ENCODE measurements at places on chromosomes 7 and 10.

GRCh38 chr7:8418629-8419245, 14.7 kb upstream of the NXPH1 start:
- DNase-seq = no peak

DNA sequence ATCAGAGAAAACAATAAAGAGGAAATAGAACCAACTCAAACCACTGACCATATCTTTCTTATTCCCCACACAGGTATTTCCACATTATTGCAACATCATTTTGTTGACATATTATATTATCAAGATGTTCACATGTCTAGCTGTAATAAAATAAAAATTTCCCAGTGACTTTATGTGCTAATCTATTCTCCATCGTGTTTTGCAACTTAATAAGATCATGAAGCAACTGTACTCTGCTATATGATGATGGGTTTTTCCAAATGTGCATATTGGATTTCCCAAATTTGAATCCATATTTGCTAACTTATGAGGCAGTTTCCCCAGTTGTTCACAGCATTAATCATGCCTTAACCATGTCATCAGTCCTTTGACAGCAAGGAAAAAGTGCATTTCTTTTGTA, 127.8 kb downstream of the ITGB8 start:
- no peak for DNase-seq

DNA sequence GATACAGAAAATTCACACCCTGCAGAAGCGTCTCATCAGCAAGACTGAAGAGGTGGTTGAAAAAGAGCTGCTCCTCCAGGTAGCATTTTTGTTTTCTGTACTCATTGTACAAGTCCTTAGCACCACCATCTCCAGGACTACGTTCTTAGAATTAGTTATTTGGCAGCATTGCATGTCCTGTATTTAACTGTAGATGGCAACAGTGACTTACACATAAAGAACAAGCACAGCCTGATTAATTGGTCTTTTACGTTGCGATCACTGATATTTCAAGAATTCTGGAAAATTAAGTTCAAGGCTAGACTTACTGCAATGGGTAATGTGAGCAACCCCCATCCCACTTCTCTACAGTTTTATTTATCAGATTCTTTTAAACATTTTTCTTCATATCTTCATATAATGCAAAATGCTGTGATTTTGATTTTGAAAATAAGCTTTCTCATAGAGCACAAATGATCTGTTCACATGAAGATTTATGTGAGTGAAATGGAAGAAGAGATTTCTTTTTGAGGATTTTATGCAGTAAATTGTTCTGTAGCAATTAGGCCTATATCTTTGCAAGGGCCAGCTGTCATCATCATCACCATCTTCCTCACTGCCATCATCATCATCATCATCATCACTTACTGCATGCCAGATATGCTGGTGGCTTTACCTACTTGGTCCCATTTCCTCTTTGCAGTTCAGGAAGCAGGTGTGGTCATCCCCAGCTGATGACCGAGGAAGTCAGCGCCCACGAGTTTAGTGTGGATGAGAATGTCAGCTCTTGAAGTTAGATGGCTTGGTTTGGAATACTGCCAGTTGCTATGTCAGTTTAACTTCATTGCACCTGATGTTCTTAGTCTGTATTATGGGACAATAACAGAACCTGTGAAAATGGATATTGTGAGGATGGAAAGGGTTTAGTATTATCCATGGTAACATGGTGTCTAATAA, 53.4 kb downstream of the CFAP58 start:
- no peak for DNase-seq

DNA sequence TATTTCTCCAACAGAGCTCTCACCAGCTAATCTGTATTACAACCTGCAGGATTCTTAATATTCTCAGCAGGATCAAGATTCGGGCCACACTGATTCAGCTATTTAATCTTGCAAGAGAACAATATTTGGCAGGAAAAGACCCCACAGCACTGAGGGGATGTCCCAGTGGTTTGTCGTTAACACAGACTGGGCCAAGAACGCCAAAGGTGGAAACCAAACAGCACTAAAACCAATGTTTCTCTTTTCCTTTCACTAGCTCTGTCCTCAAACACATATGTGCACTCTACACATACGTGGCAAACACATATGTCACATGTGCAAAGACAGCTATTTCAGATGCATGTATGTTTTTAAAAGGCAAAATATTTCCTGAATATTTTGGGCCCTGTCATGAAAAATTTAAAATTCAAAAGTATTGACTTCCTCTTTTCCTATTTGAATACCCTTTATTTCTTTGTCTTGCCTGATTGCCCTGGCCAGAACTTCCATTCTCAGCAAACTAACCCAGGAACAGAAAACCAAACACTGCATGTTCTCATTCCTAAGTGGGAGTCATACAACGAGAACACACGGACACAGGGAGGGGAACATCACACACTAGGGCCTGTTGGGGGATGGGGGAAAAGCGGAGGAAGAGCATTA, 51.7 kb upstream of the NEBL start:
- DNase-seq = no peak

DNA sequence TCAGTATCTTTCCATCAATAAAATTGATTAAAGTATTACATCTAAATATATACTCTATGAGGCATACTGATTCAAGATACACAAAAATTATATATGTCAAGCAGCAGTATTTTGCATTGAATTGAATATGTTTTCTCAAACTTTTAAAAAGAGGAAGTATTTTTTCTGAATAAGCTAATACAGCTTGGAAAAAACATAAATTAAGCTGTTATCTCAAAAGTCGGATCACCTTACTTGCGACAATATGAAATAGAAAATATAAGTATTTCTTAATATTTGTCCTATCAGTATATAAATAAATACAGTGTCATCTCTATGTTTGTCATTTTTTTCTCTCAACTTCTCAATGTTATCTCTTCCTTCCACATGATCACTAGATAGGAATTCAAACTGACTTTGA, 139.3 kb downstream of the MBL2 start:
- no peak for DNase-seq

- DNase-seq = no peak
Observed at GRCh38 chr10:8375137-8375536, 320.6 kb downstream of the GATA3 start.

- DNase-seq = no peak
Observed at GRCh38 chr10:31490858-31491504, 172.0 kb downstream of the ZEB1 start.

- DNase-seq = no peak
Observed at GRCh38 chr10:28722065-28722803, 44.9 kb downstream of the BAMBI start.

DNA sequence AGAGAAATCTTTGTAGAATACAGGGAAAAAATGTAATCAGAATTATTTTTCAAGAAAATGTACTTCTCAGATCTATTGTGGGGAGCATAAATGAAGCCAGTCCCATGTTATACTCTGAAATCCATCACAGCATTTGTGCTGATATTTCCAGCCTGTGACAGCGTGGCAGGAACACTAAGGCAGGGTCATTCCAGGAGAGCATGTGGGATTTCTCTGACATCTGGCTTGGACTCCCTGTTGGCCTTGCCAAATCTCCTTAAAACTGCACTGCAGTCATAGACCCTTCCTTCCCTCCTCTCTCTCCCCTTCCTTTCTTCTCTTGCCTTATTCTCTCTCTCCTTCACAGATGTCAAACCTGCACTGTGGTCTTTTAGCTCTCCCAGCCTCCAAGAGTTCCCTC, 6.5 kb upstream of the TSPAN13 start:
- no peak for DNase-seq

- no peak for DNase-seq
Observed at GRCh38 chr10:71419750-71420149, 23.0 kb downstream of the CDH23 start.

DNA sequence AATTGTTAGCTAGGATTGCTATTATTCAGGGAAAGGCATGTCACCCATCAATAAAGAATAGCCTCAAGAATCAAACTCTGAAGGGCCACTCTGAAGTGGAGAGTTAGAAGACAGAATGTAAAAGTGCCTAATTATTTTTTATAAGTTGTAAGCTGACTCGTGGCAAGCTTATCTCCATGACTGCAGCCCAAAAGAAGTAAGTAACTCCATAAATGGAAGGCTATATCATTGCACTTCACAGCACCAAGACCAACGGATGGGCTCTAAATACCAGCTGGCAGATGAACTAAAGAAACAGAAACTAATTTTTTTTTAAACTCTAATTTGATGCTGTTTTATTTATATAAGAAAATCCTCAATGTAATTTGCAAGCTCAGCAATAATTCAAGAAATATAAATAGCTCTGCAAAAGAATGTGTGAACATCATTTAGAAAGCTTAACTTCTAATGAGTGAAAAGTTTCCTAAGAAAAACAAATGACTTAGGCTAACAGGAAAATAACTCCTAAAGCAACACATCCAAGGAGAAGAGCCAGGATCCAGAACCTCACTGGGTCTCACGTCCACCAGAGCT, 165.5 kb downstream of the SNX13 start:
- no peak for DNase-seq

GRCh38 chr7:69516238-69516820, 81.9 kb upstream of the AUTS2 start:
- no peak for DNase-seq

DNA sequence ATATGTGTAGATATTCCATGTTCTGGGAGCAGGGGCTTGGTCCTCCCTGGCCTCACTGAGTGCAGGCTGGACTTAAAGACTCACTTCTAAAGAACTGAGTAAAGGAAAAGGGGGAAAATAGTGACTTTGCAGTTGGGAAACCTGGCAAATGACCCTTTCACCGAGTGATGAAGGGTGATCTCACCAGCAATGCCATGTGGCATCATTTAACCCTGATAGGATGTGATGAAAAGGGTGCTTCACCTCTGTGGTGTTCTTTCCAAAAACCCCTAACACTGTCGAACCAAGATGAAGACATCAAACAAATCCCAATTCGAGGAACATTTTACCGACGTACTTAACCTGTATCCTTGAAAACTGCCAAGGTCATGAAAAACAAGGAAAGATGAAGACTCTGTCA, 71.9 kb downstream of the AOAH start:
- no peak for DNase-seq

- no peak for DNase-seq
Observed at GRCh38 chr10:35598379-35598778, 6.8 kb upstream of the GJD4 start.

GRCh38 chr10:60480865-60481563, 91.3 kb upstream of the ANK3 start:
- no peak for DNase-seq

DNA sequence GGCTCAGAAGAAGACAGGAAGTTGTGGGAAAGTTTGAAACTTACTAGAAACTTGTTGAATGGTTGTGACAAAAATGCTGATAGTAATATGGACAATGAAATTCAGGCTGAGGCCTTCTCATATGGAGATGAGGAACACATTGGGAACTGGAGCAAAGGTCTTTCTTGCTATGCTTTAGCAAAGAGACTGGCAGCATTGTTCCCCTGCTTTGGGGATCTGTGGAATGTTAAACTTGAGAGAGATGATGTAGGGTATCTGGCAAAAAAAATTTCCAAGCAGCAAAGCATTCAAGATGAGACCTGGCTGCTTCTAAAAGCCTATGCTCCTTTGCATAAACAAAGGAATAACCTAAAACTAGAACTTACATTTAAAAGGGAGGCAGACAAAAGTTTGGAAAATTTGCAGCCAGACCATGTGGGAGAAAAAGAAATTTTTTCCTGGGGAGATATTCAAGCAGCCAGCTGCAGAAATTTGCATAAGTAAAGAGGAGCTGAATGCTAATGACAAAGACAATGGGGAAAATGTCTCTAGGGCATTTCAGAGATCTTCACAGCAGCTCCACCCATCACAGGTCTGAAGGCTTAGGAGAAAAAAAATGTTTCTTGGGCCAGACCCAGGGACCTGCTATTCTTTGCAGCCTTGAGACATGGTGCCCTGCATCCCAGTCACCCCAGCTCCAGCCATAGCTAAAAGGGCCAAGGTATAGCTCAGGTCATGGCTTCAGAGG, 16.5 kb upstream of the KCND2 start:
- no peak for DNase-seq

- no peak for DNase-seq
Observed at GRCh38 chr7:66638309-66639099, 9.8 kb downstream of the KCTD7 start.

DNA sequence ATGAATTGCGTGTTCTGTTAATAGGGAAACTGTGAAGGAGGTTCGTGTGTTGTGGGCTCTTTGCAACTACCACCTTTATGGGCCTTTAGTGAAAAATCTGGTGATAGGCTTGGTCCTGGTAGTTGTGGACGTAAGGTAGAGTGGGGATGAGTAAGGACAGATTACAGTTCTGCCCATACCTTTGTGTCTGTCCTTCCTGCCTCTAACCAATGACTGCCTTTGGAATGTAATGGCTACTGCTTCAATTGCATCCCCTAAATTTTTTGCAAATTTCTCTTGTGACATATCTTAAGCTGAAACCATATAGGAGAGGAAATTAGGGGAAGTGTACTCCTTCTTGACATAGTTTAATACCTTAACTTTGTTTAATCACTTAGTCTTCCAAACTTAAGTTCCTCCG, 82.3 kb downstream of the ADK start:
- DNase-seq = no peak

DNA sequence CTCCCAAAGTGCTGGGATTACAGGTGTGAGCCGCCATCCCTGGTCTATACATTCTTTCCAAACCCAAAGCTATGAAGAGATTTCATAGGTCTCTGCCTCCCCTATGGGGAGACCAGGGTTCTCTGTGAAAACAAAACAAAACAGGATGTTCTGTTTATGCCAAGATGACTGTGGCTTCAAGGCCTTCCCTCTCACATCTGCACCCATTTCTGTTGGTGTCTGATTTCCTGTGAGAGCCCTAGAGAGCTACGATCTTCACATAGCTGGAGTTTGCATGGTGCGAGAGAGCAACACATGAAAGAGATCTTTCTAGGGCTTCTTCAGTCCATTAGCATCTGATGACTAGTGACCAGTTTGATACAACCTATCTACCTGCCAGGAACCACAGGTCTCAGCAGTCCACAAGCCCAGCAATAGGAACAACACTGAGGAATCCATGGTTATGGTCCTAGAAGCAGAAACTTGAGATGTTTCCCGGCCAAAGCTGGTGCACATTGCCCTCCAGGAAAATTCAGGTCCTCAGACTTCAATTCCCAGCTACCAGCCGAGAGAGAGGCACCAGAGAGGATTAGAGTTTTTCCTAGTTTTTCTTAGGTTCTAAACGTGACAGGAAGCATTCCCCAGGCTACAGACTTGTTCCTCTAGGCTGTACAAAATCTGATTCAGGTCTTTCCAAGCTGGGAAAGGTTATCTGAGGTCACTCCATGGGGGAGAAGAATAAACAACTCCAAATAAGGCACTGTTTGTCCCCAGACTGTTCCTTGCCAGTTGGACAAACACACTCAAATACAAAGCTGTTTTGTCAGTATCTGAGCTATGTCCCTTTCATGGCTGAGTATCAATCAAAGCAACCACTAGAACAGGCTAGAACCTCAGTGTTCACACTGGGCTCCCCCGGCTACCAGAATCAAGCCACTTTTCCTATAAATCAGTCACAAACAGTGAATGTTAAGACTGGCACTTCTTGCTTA, 259.7 kb downstream of the CALN1 start:
- DNase-seq = no peak
